Stimulated activated CD8-positive, alpha-beta memory T cell treated with anti-CD3 and anti-CD28 coated beads, Interleukin-4, amount 100 ng/mL, for 1 hour (primary cell): ENCODE measurements at places on chromosomes 7 and 10.

GRCh38 chr10:118035354-118036005 is 11.3 kb downstream of the RAB11FIP2 start:
- no peak for DNase-seq

DNA sequence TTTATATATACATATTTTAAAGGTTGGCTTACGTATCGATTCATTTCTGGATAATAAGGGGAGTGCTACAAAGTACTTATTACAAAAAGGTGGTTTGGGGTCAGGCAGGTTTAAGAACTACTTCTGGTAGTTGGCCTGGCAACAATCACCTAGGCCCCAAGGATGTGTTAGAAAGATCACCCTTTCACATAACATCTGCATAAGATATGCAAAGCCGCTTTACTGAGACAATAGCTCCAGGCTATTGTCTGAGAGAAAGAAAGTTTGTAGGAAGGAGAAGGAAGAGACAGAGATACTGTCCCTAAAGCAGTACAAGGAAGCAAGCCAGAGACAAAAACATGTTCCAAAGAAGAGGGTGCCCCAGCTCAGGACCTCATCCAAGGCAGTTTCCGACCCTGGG is 6.2 kb downstream of the PAXIP1 start:
- DNase-seq: no peak

DNA sequence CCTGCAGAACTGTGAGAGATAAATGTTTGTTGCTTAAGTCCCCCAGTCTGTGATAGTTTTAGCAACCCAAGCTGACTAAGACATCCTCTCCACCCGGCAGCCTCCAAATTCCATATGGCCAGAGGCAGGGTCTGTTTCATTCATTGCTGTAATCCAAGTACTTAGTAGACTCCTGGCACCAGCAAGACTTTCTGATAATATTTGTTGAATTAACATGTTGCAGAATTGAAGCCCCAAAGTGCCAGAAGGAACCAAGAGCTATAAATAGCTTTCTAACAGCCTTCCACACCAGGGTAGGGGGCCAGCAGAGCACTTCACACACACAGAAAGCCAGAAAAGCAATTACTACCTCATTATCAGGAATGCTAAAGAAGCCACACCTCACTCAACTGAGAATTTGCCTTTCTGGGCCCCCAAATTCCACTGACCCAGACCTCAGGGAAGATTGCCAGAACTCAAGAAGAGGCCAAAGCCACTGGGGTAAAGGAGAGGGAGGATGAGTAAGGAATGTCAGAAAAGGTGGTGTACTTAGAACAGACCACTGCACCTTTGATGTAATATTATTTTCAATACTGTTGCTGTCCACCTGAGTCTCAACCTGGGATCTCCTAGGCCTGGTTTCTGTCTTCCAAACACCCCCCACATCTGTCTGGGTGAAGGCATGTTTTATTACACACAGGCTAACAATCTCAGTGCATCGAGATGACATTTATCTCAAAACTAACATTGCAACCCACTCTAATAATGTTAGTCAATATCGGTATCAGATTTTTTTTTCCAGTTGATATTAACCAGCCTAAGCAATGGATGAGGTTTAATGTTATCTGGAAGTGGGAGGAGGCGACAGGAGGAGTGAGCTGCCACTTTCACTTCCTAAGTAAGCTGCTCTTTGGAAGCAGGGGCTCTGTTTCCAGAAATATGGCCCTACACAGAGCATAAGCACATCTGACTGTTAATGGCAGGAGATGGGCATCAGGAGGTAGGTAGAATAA is 5.5 kb downstream of the NOD1 start:
- DNase-seq: no peak

DNA sequence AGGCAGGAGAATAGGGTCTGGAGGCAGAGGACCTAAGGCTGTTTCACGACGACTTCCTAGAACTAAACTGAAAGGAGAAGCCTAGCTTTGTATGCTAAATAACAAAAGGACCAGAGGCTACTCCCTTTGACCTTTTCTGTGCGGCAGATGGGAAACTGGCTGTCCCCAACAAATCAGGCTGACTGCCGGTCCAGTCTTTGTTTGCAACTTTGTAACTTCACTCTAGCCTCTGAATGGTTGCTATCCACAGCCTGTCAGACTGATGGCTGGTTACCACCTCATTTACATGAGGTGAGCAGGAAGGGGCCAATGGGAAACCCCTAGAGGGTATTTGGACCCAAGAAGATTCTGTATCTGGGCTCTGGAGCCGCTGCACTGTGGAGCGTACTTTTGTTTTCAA is 132.6 kb upstream of the SHH start:
- DNase-seq: no peak

DNA sequence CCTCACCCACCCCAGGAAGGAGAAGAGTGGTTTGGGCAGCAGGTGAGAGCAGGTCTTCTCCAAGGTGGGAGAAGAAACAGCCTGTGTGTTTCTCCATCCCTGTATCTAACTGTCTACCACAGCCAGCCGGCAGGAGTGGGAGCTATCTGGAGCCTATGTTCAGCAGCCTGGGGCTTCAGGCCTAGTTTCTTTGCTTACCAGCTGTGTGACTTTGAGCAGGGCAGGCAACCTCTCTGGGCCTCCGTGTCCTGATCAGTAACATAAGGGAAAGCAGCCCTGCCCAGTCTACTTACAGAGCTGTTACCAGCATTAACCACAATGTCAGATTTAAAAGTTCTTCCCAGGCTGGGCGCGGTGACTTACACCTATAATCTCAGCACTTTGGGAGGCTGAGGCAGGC is 450.7 kb upstream of the ZMIZ1 start:
- no peak for DNase-seq

GRCh38 chr10:11933577-11934223 is 108.9 kb downstream of the UPF2 start:
- no peak for DNase-seq

DNA sequence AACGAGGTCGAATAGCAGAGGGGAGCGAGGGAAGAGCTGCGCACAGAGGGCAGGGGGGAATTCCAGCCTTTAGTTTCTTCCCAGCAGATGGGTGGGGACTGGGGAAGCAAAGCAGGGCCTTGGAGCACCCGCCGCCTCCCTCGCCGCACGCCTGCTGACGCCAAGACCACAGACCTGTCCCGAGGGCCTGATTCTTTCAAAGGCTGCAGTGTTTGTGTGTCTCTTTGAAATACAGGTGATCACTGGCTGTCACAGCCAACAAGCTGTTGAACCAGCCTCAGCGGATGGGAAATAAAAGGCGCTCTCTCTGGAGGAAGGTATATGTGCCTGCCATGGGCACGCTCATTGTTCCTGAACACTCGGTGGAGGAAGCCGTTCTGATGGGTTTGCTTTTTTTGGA is 119.3 kb downstream of the FAM53B start:
- no peak for DNase-seq

GRCh38 chr7:128204455-128204854 is 36.6 kb upstream of the LEP start:
- no peak for DNase-seq

- no peak for DNase-seq
Measured at GRCh38 chr7:47091141-47091540, 490.8 kb downstream of the TNS3 start.

- DNase-seq: no peak
Measured at GRCh38 chr7:77893813-77894212, 95.2 kb downstream of the PHTF2 start.

- no peak for DNase-seq
Measured at GRCh38 chr7:107641676-107642075, 19.0 kb upstream of the SLC26A4 start.

GRCh38 chr7:148230296-148230695 is 360.3 kb upstream of the C7orf33 start:
- no peak for DNase-seq

DNA sequence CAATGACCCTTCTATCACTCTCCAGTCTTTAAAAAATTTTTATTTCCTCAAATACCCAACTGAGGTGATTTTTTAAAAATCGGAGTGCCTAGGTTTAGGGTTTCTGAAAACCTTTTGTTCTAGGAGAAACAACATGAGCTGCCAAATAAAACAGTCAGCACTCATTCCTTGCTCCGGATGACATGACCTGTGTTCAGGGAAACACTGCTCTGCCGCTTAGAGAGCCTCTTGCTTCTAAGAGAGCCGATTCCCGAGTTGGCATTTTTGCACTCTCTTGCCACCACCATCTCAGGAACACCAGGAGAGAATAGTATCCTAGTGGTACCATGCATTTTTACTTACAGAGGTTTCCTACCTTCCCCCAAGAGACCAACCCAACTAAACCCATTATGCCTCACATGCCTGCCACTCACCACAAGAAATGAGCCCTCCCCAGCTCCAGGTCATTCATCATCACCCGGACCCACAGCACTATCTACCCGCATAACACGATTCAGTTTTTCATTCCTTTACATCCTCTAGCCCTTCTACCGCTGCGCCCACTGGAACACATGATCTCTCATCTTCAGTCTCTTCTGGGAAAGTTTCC is 365.4 kb downstream of the THSD7A start:
- no peak for DNase-seq

- DNase-seq: no peak
Measured at GRCh38 chr7:80335511-80336231, 176.2 kb downstream of the GNAT3 start.

DNA sequence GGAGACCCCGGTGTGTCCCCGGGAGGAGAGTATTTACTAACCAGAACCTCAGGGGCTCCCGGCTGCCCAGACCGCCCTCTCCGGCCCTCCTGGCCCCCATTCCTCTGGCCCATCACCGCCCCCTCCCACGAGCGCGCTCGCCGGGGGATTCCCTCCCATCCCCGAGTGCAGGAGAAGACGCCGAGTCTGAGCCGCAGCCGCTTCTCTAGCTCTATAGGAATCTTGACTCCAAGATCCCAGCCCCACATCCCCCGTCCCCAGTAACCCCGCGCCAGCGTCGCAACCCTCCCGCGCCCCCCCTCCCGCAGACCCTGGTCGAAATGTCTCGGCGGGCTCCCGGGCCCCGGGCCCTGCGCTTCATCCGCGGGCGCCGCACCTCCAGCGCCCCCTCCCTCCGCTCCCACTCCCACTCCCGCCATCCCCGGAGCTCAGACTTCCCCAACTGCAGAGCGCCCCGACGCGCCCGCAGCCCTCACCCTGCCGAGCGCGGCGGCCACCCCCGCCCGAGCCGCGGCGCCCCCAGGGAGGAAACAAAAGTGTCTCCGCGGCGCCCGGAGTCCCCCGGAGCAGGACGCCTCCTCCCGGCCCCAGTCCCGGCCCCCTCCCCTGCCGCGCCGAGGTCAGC is 541 bp downstream of the ELMO1 start:
- DNase-seq: no peak

DNA sequence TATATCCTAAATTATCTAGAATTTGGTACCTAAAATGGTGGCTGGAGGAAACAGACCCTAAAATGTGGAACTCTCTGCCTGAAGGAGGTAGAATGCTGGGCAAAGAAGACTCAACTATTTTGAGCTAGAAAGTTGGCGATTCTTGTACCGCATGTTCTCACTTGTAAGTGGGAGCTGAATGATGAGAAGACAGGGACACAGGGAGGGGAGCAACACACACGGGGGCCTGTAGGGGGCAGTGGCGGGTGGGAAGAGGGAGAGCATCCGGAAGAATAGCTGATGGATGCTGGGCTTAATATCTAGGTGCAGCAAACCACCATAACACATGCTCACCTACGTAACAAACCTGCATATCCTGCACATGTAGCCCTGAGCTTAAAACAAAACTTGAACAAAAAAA is 250.6 kb downstream of the CALN1 start:
- DNase-seq: no peak

- DNase-seq: no peak
Measured at GRCh38 chr10:52775132-52775647, 2.6 kb upstream of the MBL2 start.

DNA sequence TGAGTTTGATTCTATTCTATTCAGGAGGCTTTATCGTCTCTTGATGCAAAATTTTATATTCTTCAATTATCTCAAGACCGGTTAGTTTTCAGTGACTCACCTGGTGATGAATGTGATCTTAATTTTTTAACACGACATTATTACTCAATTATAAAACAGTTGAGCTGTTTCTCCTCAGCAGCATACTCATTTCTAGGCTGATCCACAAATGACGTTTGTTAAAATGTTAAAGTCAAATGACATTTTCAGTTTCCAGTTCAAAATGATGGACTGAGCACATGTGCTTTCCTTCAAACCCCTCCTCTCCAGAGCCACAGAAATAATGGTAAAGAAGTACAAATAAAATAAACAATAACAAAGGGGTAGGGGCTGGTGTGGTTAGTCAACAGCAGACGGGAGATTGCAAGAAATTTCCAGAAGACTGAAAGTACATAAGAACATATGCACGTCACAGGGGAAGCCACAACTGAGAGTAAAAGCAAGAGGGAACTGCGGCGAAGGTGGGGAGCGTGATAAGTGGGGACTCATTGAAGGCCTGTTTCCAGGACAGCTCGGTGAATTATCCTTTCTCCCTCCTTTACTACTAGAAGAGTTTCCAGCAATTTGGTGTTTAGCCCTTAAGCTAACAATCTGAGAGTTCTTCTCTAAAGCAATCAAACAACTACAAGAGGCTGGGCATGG is 10.9 kb downstream of the MACROH2A2 start:
- DNase-seq: no peak

GRCh38 chr7:69598487-69599285 is 411 bp downstream of the AUTS2 start:
- DNase-seq: no peak

- no peak for DNase-seq
Measured at GRCh38 chr10:129850790-129851189, 113.3 kb downstream of the EBF3 start.

- no peak for DNase-seq
Measured at GRCh38 chr7:4849390-4849789, 12.4 kb downstream of the PAPOLB start.

DNA sequence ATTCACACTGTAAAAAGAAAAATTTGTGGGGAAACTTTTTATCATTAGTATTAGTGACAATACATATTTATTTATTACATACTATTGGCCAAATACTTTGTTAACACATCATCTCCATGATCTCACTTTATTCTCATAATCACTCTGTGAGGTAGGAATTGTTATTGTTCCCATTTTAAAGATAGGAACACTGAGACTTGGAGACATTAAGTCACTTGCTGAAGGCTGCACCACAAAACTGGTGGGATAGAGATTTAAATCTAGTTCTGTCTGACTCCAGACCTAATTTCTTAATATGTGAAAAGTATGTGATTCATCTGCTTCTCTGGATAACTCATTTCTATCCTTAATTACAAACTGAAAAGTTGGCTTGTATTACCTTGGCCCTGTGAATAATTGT is 8.2 kb downstream of the PPP1R3C start:
- no peak for DNase-seq

GRCh38 chr10:119655566-119656001 is 4.4 kb downstream of the BAG3 start:
- DNase-seq: no peak

GRCh38 chr7:117143580-117143979 is 179.3 kb downstream of the WNT2 start:
- DNase-seq: no peak

GRCh38 chr7:107387573-107388219 is 82.2 kb upstream of the GPR22 start:
- no peak for DNase-seq

DNA sequence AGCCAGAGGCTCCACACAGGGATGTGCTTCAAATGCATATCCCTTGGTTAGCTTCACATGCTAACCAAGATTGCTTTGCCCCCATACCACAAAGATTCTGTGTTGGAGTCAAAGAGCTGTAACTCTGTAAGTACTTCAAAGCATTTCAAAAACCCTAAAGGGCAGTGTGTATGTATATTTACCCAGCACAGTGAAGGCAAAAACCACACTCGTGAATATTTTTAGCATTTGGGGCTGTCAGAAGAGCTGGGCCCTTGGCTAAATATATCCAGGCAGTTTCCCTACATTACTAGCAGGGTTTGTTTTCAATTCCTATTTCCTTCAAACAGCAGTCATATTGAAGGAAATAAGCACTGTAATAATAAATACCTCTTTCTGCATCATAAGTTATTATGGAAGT is 84.2 kb upstream of the STEAP1B start:
- no peak for DNase-seq

- no peak for DNase-seq
Measured at GRCh38 chr10:64365663-64366062, 844.5 kb downstream of the REEP3 start.
